ENCODE measurements at places on chromosomes 16 and 17. TPM values are rescaled to one million over a fixed set of nuclear protein-coding genes. Genes with fewer than 3 reads are reported as not detected.

- peak; percentile 29 for DNase-seq
Observed at GRCh38 chr17:67359960-67360791, 6.2 kb downstream of the PSMD12 start.

GRCh38 chr17:80826346-80826954, 165.2 kb upstream of the CHMP6 start:
- DNase-seq, result no peak

Gene KRTAP9-3
- not detected for total RNA-seq

Gene BBS2
- 44.8 TPM for total RNA-seq

GRCh38 chr17:73634629-73635028, 9.6 kb downstream of the SDK2 start:
- no peak for DNase-seq

GRCh38 chr16:68144008-68144407, 58.8 kb downstream of the NFATC3 start:
- no peak for DNase-seq

Gene PTGES3L
- total RNA-seq, result not detected

GRCh38 chr16:12661656-12662172, 142.0 kb downstream of the CPPED1 start:
- DNase-seq, result peak; percentile 65

DNA sequence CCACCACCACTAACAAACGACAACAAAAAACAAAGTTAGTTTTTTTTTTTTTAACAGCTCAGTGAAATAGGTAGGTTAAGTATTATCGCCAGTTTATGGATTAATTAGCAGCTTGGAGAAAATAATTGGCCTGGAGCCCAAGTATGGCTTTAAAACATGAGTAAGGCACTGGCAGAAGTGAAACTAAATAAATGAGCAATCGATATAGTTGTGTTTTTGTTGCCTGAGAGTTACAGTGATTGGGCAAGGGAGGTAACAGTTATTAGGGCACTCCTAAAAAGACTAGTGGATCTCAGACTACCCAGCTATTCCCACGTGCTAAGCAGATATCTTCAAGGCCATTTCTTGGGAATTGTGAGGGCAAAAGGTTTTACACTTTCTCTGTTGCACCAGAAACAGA, 2.4 kb downstream of the MLKL start:
- peak; percentile 13 for DNase-seq

DNA sequence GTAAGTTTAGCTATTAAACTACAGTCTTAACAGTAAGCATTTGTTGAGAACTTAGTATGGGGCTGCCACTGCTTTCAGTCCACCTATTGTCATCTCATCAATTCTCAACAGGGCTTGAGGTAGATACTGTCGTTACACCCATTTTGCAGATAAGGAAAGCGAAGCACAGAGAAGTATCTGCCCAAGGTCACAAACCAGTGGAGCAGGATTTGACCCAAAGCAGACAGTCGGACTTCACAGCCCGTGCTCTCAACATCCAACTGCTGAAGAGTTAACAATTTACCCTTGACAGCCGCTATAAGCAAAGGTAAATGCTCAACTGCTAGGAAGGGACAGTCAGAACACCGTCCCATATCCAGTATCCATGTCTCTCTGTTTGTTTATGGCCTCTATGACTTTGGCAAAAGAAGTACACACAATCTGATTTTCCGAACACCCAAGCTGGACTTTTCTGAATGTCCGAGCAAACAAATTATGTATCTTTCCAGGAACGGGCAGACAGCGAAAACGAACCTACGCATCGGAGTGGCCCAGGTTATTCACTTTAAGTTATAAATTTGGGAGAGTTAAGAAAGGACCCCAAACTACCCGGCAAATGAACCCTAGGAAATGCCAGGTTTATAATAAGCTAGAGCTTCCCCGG, 1.2 kb downstream of the SIAH1 start:
- DNase-seq, result peak; percentile 63

Gene ASGR2
- not detected for total RNA-seq

GRCh38 chr17:46773221-46773605, 45.3 kb downstream of the WNT3 start:
- DNase-seq, result no peak

- DNase-seq, result no peak
Observed at GRCh38 chr16:4970010-4970409, 11.9 kb downstream of the SEC14L5 start.

Gene LASP1
- 231 TPM for total RNA-seq

- DNase-seq, result no peak
Observed at GRCh38 chr17:16512011-16512410, 20.0 kb upstream of the LRRC75A start.

Gene MRPL12
- total RNA-seq, result 91.9 TPM

Data from endothelial cell of umbilical vein (primary cell).